Left forelimb (tissue), 1 donor: ENCODE measurements at places on chromosomes 7 and 10.

DNA sequence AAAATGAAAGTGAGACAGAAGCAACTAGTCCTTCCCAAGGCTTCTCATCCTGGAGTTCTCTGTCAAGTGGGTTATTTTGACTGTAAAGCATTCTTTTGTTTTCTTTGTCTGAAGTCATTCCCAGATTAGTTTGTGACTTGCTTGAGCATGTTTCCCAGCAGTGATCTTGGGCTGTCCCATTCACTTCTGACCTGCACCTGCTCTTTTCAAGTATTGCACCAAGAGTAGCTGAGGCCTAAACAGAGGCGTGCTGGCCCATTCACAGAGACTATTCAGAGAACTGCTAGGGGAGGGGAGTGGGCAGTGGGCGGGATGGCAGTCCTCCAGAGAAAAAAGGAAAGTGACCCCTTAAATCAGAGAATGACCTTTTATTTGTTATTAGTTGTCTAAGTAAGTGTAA, 61.3 kb downstream of the CACNA2D1 start:
- DNase-seq, result no peak

DNA sequence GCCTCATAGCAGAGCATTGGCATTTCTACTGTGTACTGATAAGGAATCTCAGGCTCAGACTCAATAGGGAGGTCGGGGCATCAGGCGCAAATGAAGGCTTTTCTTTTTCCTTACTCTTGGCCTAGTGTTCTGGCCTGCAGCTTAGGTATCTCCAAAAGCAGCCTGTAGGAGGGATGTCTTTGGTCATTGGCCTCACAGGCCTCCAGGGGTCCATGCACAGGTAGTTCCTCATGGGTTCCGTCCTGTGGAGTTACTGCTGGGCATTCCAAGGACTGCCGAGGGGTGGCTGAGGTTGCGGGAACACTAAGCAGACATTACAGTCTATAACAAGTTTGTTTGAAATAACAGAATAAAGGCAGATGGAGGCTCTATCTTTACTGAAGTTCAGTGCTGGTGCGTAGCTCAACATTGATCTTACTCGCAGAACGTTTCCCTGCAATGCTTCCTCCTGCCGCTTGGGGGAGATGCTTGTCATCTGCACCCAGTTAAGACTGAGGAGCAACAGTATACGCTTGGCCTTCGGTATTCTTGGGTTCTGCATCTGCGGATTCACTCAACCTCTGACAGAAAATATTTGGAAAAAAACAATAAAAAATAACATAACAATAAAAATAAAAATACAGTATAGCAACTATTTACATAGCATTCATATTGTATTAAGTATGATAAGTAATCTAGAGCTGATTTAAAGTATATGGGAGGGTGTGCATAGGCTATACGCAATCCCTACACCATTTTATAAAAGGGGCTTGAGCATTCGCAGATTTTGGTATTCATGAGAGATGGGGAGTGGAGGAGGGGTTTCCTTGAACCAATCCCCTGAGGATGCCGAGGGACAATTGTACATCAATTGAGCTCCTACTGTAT, 58.9 kb downstream of the SH2D4B start:
- no peak for DNase-seq

GRCh38 chr10:80468002-80468401, 13.9 kb downstream of the TSPAN14 start:
- DNase-seq, result no peak

DNA sequence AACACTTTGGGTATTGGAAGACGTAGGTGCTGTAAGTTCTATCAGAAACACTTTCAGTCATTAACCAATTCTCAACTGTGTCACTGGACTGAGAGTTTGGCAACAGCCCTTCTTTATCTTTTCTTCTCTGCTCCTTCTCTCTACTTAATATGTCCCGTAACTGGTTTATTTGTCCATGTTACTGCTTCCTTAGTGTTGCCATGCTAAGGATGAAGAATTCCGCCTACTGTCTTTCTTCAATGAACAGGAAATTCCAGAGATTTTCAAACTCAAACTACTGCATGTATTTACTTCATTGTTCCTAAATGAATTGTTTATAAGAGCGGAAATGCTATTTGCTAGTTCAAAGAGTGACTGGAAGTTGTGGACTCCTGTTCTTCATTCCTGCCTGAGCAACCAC, 143.7 kb downstream of the TAX1BP1 start:
- no peak for DNase-seq

- no peak for DNase-seq
These were observed 143.9 kb upstream of the FRMD4A start for GRCh38 chr10:14474656-14475055.

DNA sequence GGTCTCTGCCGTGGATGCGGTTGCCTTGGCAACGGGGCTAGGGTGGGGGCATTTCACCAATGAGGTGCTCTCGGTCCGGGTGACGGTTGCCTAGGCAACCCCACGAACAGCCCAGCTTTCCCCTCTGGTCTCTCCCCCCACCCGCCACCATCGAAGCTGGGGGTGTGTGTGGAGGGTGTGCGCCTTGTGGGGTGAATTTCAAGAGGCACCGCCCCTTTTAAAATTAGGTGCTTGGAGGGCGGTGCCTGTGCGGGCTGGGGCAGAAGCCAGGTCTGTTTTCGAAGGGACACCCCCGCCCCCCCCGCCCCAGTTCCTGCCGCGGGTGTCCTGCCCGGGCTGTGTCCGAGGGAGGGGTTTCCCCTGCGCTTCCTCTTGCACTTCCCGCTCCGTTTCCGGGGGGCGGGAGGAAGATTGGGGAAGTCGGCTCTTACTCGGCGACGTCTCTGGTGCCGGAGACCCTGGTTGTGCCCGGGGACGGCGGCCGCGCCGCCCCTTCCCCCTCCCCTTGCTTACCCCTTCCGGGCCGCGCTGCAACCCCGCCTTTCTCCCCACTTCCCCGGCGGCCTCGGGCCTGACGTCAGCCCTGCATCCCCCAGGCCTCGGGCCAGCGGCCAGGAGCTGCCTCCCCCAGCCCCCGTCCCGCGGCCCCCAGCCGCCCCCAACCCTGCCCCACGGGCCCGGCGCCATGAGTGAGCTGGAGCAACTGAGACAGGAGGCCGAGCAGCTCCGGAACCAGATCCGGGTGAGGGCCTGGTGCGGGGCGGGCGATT, 2.2 kb downstream of the GNB2 start:
- peak; percentile 75 for DNase-seq

- no peak for DNase-seq
These were observed 78.8 kb downstream of the DNMBP start for GRCh38 chr10:99930731-99931550.

DNA sequence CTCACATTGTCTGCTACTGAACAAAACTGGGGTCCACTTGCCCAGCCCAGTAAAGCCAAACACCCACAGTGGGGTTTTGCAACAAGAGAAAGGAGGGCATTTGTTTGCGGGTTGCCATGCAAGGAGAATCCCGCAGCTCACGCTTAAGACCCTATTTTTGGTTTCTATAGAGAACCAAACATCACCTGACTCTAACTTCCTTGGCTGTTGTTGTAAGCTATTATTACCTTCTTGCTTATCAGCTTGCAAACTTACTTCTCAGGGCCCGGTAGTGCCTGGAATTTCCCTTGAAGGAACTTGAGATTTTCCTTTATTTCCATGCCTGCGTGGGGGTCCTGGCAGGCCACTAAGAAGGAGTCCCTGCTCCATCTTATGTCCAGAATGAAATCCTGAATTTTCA, 20.7 kb downstream of the IFIT3 start:
- DNase-seq, result no peak

GRCh38 chr10:71302451-71302850, 16.6 kb upstream of the SLC29A3 start:
- no peak for DNase-seq

DNA sequence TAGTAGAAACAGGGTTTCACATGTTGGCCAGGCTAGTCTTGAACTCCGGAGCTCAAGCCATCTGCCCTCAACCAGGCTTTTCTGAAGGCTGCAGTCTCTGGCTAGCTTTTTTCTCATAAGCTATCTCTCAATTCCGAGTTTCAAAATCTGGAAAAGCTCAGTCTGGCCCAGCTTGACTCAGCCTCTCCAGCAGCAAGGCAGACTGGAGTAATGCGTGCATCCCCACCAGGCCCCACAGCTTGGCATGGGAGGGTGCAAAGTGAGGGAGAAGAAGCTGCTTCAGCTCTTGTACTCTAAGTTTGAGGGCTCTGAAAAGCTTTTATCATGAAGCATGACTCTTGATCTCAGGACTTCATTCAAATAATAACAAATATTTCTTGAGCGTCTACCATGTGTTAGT, 4.8 kb downstream of the DHTKD1 start:
- DNase-seq, result no peak

DNA sequence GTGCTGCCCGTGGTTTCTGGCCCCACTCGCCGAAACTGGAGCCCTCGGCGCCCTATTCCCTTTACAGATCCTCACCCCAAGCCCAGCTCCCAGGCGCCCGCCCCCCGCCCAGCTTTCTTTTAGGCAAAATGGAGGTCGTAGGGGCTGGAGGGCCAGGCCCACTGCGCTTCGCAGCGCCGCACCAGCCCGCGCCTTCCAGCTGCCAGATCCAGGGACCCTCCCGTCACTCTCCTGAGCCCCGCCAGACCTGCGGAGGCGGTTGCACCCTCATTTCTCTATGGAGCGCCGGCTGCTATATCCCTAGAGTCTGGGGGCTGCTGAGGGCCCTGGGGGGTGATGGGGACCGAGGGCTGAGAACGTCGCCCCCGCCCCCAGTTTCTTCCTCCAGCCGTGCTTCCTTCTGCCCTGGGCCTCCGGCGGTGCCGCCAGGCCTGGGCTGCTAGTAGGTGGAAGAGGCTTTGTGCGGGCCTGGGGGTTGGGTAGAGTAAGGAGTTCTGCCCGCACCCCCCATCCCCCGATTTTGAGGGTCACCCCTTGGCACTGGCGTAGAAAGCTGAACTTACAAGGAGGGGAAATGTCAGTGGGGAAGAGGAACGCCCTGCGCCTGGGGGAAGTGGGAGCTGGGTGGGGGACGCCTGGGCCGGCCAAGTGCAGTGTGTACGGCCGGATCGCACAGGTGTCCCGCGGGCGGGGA, 1.0 kb downstream of the GNB2 start:
- no peak for DNase-seq

GRCh38 chr7:100167912-100168323, 499 bp downstream of the GAL3ST4 start:
- no peak for DNase-seq

DNA sequence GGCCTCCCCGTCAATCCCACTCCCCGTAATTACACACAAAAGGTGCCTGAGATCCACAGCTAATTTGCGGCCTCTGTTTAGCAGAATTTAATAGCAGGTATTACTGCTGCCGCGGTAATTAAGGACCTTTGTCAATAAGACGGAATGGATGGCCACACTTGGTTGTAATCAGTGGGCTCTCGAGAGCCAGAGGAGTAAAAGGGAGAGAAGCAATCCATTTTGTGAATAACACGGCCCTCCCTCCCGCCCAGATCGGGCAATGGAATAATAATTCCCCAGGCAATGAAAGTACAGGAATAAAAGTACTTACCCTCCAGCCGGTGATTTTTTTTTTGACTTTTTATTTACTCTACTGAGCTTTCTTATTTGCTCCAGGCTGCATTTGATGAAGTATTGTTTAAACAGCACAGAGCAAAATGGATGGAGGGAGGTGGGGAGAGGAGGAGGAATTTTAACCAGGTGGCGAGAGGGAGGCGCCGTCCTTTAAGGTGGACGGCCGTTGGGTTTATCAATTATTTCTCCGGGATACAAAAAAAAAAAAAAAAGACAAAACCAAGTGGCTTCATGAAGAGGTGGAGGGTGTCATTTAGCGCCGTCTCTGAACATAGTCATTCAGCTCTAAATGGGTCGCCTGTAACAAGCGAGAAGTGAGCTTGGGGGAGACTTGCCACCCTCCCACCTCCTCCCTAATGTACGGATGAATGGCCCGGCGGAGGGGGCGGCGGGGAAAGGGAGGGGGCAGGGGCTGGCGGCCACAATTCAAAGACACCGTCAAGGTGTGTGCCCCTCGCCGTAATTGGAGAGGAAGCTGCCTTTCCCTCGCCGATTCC, 120.3 kb downstream of the BUB3 start:
- no peak for DNase-seq

DNA sequence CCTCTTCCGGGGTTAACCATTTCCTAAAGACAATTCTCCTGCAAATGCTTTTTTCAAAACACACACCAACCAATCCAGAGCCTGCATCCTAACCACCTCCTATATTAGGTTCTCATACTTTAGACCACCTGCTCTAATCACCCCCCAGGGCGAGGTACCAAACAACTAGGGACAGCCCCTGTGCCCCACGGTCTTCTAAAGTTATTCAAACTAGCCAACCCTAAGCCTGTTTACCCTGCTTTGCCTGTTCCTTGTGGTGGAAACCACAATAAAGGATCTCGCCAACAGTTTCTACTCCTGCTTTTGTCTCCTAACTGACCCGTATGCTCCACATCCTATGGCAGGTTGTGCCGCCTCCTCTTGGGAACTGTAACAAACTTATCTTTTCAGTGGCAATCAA, 21.1 kb downstream of the SP4 start:
- no peak for DNase-seq

DNA sequence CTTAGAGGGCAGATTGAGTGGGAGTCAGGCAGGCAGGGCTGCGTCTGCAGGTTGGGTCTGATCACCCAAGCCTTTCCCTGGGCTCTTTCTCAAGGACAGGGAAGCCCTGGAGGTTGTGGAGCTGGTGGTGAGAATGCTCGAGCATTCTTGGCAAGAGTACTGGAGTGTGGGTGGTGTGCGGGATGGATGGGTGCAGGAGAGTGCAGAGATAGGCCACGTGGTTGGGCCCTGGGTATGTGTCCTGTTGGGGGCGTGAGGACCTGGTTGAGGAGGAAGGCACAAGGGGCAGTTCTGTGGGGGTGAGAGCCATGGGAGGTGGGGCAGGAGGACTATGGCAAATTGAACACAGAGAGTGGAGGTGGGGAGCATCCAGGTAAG, 135.9 kb downstream of the PTPN20 start:
- peak; percentile 42 for DNase-seq

GRCh38 chr10:87750001-87750671, 67.9 kb downstream of the ATAD1 start:
- no peak for DNase-seq

DNA sequence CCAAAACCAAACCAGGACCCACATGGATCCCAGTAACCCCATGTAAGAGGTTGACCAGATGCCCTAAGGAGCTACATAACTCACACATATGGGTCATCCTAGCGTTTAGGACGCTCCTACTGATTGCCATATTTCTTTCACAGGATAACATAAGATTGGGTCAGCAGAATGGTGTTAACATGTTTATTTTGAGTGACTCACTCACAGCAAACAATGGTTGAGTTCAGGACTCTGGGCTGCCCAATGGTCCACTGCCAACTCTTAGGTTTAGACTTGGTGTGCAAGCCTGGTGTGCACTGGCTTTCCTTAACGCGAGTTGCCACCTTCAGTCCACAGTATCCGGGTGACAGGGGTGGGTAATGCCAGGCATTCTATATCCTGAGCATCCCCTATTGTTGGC, 211.5 kb downstream of the GPAM start:
- DNase-seq, result no peak

- DNase-seq, result no peak
These were observed 4.4 kb upstream of the FZD9 start for GRCh38 chr7:73429215-73429614.

DNA sequence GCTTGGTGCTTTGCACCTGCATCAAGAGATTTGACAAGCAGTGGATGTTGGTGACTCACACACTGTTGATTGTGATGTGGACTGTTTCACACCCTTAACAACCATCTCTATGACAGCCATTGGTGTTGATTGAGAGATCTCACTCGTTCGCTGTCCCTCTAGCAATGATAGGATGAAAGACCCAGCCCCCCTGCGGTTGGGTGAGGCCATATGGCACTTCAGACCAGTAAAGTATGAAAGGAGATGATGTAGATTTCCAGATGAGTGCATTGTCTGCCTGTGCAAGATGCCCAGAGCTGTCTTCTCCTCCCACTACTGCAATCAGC, 138.7 kb upstream of the PRR15 start:
- no peak for DNase-seq
